ENCODE measurements at places on chromosomes 5 and 9.

- DNase-seq = no peak
These were observed 4.5 kb downstream of the HEMGN start for GRCh38 chr9:97933297-97933998.

GRCh38 chr9:92735636-92736562, 28.7 kb downstream of the BICD2 start:
- DNase-seq = no peak

DNA sequence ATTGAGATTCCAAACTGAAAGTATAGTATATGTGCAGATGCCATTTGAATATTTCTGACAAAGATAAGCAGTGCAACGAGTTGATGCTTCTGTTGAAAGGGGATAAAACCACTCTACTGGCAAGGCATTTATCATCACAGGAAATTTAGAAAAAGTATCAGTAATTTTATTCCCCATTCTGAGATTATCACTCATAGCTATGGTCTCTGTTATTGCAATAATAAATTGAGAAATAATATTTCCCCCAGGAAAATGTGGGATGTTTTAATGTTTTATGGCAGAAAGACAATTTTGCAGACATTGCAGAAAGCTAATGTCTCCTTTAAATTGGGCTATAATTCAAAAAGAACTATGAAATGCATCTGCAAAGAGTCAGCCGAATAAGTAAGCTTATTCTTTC, 1612.7 kb upstream of the ACO1 start:
- DNase-seq = no peak

DNA sequence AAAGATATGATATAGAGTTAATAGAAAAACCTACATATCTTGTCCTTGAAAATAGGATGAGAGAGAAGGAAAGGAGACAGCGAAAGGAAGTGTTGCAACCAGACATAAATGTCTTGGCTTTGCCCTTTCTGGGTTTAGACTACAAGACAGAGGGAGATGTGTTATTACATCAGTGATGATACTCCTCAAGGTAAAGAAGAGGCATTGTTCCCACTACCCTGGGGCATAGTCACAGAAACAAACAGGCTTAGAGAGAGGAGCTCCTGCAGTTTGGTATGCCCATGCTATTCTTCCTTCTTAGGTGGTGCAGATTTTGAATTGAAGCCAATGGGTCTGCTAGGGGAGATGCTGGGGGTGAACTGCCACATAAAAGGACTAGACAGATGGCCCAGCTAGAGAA, 166.8 kb upstream of the RFX3 start:
- no peak for DNase-seq

- no peak for DNase-seq
These were observed 670 bp downstream of the UGT3A1 start for GRCh38 chr5:35990520-35990919.

- DNase-seq = no peak
These were observed 3.4 kb downstream of the CLINT1 start for GRCh38 chr5:157855404-157855994.

- no peak for DNase-seq
These were observed 139.2 kb upstream of the PALM2AKAP2 start for GRCh38 chr9:109640580-109641371.

- DNase-seq = no peak
These were observed 64.6 kb downstream of the ABLIM3 start for GRCh38 chr5:149205625-149206523.

DNA sequence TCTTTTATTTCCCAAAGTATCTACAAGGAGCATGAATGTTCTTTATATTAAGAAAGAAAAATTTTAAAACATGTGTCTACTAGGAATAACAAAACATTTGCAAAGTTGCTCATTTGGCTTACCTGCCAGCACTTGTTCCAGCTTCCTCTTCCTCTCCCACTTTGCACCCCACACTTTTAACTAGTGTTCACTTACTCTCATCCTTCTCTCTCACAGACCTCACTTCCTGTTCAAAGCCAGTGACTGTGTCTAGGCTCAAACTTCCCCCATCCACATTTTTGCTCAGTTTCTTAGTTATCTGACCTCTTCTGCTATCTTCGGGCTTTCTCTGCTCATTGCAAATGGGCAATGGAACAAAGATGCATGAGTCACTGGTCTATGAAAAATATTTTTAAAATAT, 512.2 kb upstream of the ZNF462 start:
- no peak for DNase-seq

DNA sequence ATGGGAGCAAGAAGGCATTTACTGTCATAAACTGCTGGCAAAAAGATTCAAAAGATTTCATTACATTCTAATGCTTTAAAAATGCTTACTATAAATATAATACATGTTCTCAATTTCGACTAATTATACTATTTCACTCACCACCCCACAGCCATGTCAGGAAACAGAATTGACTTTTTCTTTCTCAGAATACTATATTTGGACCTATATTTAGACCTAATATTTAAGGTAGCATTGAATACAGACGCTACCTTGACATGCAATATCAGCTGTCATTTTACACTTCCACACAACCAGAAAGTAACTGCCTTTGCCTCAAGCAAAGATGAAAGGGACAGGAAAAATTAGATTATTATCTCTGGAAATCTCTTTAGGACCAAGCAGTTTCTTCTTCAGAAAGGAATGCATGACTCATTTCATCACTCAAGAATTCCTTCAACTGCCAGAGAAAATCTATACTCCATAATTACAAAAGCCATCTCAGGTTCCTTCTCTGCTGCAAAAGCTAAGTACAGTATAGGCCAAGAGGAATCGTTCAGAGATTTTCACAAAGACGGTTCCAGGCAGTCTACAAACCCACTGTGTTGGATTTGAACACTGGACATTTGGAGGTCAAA, 11.8 kb upstream of the UBE2QL1 start:
- no peak for DNase-seq

DNA sequence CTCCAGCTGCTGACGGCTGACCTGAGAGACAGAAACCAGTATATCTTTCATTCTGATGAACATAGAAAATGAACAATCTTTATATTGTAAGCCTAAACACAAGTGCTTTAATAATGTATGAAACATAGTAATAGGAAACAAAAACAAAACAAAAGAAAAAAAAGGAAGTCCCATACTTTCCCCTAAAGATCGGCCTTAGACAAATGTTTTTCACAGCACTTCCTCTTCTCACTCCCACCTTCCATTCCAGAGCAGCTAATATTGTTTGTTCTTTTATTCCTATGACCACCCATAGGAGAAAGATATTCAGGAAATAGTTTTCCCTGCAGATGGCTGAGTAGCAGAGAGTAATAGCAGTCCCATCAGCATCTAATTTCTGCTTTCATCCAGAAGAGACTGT, 194.4 kb upstream of the SLC27A6 start:
- DNase-seq = no peak

DNA sequence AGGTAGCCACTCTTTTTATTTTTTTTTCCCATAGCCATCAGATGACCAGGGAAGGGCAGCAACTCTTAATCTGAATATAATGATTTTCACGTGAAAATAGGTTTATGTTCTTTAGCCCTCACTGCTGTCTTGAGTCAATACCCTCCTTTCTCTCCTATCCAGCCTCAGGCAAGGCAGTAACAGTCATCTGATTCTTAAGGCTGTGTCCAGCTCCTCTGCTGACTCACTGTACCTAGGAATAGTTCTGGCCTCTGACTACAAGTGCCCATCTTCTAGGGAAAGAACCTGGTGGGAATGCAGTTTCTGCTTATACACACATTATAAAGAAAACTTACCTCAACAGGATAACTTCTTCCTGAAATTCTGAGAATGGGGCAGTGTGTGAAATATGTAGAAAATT, 30.7 kb downstream of the DHX29 start:
- DNase-seq = no peak

DNA sequence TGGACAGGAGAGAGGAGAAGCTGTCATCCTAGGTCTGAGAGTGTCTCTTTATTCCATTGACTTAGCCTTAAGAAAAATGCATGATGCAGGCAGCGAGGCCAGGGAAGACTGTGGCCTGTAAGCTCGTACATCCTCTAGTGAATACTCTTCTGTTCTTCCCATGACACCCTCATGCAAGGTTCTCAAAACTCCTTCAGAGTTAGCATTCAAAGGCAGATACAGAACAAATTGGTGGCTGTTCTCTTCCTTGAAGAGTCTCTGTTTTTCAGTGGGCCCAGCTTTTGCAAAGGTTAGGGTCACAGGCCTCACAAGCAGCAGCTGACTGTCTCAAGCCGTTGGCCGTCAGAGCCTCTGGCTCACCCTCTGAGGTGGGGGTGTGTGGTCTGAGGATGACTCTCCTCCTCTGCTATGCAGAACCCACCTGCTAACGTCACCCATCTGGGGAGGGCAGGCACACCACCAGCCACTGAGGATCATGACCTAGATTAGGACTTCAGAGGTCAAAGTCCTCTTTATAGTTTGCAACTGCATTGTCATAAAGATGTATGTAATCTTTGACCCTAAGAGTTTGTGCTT, 15.1 kb downstream of the ADCY2 start:
- no peak for DNase-seq

DNA sequence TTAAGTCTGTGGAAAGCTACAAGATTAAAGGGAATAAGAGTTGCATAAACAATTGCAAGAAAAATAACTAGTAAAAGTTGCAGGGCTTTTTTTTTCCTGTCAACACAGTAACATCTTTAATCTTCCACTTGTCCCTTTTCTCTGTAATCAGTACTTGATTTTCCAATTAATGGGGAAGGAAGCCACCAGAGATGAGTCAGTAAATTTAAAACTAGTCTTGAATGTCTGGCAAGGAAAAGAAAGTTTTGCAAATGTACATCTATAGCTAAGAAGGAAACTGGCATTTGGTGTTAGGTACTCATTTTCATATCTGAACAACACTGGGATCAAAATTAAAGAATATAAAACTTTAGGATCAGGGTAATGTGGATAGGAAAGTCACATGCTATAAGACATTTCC, 17.1 kb downstream of the DAP start:
- no peak for DNase-seq

DNA sequence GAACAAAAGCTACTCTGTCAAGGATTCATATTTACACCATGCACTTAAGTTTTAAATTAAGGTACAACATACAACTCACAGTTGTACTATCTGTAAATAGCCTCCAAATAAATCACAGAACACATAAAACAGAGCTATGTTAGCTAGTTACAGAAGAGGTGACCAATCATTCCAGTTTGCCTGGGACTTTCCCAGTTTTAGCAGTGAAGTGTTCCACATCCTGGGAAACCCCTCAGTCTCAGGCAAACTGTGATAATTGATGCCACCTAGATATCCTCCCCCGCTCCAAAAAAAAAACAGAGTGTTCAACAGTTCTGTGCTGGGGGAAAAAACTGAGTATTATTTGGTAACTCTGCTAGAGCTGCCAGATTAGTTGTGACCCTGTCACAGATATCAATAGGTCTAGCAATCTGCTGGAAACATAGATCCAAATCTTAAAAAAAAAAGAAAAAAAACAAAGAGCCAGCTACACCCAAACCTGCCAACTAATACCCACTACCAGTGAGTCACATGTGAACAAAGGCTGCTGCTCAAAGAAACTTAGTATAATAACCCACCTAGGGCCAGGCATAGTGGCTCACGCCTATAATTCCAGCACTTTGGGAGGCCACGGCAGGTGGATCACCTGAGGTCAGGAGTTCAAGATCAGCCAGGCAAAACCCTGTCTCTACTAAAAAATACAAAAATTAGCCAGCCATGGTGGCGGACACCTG, 5.7 kb downstream of the TBCA start:
- DNase-seq = no peak

DNA sequence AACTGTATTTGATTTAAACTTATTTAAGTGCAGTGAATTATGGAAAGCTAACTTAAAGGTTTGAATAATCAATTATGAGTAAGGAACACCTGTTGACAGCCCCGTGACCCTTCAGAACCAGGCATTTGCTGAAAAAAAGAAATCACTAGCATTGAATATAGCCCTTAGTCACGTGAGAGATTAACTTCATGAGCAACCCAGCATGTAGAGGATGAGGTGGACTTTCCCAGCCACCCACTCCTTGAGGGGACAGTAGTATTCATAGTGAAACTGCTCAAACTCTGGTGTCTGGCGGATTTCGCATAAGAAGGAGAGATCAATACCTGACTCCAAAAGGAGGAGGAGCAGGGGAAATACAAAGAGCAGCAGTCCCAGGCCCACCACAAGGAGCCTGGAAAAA, 184.8 kb upstream of the RASEF start:
- DNase-seq = no peak

Data from stimulated activated CD4-positive, alpha-beta T cell treated with anti-CD3 and anti-CD28 coated beads, Interleukin-1b, Interleukin-23, amount 100 ng/mL, for 1 hour (primary cell).